ENCODE measurements at places on chromosomes 16 and 17.

- peak; percentile 94 for ATAC-seq
Measured at GRCh38 chr16:22007509-22008214, at the start of gene MOSMO. TSS of gene MOSMO (plus strand) at chr16:22008111. CDS start at chr16:22008302, 191 bp downstream.

GRCh38 chr16:69566240-69566980, 644 bp downstream of the NFAT5 start:
- peak; percentile 71 for ATAC-seq

DNA sequence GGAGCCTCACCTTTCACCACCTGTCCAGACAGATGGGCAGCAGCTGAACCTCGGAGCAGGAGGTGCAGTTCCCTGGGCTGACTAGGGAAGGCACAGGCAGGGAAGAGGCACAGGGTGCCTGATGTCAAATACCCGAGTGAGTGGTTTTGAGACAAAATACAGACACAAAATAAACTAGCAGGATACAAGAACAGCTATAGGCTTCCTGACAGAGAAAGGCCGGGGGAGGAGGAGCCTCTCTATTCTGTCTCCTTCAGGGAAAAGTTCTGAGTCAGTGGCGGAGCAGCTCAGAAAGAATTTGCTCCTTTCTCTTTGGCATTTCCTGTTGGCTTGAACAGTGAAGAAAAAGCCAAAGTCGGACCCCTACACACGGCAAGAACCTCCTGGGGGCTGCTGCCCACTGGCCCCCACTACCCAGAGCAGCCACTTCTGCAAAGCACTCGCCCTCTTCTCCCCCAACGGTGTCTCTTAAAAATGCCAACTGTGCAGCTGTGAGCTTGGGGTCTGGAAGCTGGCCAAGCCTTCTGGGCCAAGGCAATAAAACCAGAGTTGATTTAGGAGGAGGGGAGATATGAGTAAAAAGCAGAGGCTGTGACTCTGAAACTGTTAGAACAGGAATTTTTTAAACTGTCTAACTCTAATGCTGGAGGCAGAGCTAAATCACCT, 14.4 kb upstream of the FAAP100 start:
- no peak for ATAC-seq

DNA sequence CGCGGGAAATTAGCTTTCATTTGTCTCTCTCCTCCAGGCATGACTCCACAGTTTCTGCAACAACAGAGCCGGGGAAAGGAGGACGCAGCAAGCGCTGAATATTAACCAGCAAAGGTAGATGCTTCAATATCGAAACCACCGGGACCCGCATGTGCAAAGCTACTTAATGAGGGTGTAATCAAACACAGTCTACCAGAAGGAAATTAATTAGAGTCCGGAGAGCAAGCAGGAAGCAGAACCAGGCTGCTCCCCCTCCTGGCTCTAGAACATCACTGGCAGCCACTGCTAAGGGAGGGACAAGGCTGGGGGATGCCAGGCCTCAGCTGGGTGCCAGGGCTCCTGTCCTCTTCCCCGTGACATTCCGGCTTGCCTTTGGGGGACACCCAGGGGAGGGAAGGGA, 21.7 kb downstream of the LRRC75A start:
- no peak for ATAC-seq

DNA sequence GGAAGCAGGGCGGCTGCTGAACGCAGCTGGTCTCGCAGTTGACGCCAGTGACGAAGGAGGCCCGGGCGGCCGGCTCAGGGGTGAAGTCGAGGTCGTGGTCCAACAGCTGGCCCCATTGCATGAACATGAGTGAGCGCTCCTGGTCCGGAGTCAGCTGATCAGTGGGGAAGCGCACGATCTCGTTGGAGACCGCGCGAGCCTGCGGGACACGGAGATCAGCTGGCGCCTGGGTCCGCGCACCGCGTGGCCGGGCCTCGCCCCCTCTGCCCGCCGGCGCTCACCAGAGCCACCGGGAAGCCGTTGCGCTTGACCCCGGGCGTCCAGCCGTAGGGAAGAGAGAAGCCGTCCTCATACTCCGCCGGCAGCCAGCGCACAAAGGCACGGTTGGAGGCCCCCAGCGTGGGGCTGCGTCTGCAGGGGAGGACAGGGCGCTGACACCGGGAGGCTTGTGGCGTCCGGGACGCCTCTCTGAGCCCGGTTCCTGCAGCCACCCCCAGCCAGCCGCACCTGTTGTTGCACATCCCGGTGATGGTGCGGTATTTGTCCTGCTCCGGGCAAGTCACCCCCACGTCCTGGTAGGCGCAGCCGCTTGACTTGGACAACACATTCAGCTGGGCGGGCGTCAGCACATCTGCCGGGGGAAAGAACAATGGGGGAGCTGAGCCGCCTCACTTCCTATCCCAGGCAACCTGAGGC, 1.6 kb downstream of the MPO start:
- no peak for ATAC-seq

DNA sequence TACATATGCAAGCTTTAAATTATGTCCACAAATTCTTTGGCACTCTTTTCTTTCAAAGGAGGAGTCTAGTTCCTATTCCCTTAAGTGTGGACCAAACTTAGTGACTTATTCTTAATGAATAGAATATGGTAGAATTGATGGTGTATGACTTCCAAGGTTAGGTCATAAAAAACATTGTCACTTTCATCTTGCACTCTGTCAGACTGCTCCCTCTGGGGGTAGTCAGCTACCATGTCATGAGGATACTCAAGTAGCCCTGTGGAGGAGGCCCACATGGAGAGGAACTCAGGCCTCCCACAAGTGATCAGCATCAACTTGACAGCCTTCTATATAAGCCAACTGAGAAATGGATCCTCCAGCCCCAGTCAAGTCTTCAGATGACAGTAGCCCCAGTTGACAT, 58.0 kb upstream of the SCNN1B start:
- ATAC-seq: no peak

DNA sequence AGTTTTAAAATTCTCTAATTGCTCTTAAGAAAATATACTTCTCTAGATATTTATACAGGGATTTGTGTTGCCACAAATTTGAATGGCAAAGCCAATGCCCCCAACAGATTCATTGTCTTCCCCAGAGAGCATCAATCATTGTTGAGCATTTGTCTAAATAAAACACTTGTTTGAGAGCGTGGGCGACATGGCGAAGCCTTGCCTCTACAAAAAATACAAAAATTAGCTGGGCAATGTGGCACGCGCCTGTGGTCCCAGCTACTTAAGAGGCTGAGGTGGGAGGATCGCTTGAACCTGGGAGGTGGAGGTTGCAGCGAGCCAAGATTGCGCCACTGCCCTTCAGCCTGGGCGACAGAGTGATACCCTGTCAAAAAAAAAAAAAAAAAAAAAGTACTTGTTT, 13.4 kb upstream of the SRSF1 start:
- ATAC-seq: no peak

DNA sequence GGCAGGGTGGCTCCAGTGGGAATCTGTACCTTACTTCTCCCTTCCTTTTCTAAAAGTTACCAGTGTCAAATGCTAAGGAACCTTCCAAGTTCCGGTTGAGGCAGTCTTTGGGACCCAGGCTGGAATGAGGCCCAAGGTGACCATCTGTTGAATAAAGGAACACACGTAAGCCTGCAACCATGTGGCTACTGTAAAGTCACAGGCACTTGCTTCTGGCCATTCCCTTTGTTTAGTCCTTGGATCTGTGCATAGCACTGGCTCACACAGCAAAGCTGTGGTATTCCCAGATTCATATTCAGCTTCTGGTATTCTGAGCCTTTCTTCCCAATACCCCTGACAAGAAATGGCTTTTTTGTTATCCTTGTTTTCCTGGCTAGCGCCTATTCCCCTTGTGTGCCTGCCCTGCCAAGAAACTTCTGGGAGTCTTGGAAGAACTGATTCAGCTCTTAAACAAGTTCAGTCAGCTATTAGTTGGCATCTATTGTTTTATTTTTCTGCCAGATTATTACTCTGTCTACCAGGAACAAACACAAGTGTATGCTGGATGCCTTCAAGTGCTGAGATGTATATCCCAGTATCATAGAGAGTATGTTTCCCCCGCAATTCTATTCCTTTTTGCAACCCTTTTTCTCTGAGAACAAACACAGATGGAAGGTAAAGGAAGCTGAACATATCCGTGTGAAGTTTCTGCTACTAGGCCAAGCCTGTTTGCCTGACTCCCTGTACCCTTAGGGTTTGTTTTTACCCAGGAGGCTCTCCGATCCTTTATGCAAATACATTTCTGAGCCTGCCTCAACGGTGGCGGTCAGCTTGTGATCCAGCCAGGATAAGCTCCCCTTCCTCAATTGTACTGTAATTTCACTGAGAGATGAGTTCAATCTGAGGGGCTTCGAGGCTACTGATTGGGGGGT, 13.2 kb downstream of the TMEM238L start:
- no peak for ATAC-seq

GRCh38 chr17:18235743-18236256, 10.4 kb downstream of the LLGL1 start:
- peak; percentile 6 for ATAC-seq

- no peak for ATAC-seq
Measured at GRCh38 chr17:51873302-51873701, 285.2 kb downstream of the CA10 start.

- ATAC-seq: no peak
Measured at GRCh38 chr17:21463779-21464407, 87.7 kb downstream of the KCNJ12 start.

- ATAC-seq: peak; percentile 21
Measured at GRCh38 chr17:77036136-77036840, 104.5 kb upstream of the SEC14L1 start.

- no peak for ATAC-seq
Measured at GRCh38 chr17:58247511-58248363, 9.4 kb downstream of the LPO start.

- no peak for ATAC-seq
Measured at GRCh38 chr17:12395733-12396354, 269.8 kb upstream of the MYOCD start.

DNA sequence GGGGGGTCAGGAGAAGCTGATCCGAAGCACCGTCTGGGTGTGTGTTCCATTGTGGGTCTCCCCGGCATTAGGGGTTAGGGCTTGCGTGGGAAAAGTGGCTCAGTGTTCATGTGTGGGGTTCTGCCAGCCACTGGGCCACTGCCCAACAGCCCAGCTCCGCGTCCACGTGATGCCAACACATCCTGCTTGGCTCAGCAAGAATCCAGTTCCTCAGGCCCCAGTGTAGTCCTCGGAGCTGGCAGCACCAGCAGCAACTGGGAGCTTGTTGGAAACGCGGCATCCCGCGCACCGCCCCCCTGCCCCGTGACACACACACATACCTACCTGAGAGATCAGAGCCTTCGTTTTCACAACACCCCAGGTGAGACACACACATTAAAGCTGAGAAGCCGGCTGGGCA, 18.9 kb downstream of the LGALS9 start:
- ATAC-seq: no peak

- no peak for ATAC-seq
Measured at GRCh38 chr17:31598921-31599571, 207.6 kb downstream of the RAB11FIP4 start.

DNA sequence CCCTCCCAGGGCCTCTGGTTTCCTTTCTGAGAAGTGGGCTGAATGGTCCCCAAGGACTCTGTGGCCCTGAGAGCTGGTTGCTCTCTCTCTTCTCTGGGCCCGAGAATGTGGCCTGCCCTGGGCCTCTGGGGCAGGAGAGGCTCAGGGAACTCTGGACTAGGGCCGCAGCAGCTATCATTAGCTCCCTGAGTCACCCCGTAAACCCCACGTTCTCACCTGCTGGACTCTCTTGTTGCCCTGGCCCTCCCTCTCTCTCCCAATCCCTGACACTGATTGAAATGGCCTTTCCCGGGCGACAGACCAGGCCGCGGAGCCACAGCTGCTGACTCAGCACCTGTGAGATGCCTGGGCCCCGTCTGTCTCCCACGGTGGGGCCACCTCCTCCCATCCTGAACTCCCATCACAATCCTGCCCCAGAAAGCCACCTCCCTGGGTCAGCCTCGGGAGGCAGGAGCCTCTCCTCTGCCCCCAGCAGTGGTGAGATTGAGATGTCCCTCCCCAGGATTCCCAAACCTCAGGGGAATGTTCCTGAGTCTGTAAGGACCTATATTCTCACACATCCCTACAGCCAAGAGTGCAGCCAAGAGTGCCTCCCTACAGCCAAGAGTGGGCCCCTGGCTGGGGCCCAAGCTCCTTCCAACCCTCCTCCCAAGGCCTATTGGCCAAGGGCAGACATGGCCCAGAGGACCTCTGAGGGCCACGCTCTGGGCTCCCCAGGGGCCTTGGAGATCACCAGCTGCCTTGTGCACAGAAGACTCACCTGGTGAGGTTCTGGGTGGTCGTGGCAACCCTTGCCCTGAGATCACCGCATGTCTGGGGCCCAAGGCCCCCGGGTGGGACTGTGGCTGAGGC, 470 bp downstream of the TRPV3 start:
- peak; percentile 47 for ATAC-seq

- no peak for ATAC-seq
Measured at GRCh38 chr17:56975656-56976055, 2.3 kb upstream of the SCPEP1 start.

DNA sequence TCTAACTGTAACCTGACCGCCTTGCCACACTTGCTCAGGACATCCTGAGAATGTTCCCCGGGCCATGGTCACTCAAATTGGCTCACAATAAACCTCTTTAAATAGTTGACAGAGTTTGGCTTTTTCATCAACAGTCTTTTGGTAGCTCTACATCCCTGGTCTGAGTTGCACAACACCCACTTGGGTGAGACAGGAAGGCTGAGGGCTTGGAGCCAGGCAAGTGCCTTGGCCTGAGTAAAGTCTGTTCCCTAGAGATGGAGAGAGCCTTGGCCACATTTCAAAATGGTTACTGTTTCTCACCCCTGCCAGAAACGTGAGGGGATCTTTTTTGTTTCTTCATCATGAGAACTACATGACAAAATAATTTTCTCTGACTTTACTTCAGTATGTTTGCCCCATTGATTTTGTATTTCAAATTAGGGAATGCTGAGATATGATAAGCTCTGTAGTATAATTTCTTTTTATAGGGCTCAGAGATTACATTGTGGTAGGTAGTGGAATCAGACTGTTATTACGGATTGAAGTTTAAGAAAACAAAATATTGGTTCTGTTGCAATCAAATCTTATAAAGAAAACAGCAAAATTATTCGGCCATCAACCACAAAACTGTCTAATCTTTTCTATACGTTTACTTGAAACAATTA, 53.9 kb upstream of the NETO2 start:
- ATAC-seq: no peak

- no peak for ATAC-seq
Measured at GRCh38 chr16:70752426-70752825, 48.5 kb downstream of the VAC14 start.

DNA sequence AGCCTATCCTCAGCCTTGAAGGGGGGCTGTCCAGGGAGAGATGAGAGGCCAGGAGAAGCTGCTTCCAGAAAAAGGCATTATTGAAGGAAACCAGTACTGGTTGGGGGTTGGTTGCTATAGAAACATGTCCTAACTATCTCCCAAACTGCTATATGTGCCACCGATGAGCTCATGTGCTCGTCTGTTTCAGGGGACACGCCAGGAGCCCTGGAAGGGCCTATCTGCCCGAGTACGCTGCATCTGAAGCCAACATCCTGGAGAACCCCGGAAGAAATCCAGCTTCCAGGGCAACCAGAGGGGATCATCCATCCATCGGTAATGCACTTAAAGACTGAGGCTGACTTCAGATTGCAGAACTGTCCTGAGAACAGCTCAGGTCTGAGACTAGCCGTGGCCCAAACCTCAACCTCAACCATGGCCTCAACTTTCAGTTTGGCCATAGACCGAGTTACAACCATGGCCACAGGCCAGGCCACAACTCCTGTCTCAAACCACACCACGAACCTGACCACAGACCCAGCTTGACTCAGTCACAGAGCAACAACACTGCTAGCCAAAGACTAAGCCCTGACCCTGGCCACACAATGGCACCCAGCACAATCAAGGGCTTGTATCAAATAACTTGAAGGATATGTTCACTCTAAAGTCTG, 10.2 kb downstream of the PITPNM3 start:
- ATAC-seq: no peak

- no peak for ATAC-seq
Measured at GRCh38 chr17:56679777-56680422, 86.4 kb downstream of the NOG start.

Measured in stimulated activated memory B cell treated with anti-CD40 and anti-IgM and Interleukin-4, amounts not matched to agents 10 μg/mL and 1 μg/mL and 100 μg/mL, for 72 hours (primary cell).